ENCODE measurements at places on chromosomes 13 and 19.

- DNase-seq = no peak
Observed at GRCh38 chr13:53050151-53050550, 21.5 kb downstream of the OLFM4 start.

DNA sequence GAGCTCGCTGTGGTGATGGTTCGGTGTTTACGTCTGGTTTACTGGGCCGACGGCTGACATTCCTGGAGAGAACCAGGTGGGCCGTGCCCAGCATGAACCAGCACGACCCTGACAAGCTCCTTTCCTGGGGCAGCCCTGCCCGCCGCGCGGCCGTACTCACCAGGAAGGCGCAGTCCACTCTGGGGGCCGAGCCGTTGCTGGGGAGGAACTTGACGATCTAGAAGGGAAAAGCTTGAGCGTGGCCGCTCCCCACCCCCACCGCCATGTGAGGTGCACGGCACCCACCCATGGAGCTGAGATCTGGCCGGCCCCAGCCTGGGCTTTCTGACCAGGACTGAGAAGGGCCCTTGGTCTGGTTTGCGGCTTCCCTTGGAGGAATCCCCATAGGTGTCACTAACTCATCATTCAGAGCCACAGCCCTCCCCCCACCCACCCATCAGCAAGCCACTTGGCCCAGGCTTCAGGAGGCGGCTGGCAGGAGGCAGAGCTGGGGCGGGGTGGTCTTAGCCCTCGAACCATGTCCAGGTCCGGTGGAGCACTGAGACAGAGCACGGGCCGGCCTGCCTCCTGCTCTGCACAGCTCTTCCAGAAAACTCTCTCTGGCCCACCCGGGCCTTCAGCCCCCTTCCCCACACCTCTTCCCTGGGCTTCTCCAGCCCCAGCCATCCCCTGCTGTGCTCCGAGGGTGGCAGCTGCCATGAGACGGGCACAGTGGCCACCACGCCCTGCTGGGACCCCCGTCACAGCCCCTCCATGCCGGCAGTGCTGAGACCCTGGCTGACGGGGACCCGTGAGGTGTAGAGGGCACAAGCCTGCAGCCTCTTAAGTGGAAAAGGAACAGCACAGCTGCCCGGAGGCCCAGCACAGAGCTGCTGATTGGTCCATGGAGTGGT, 6.2 kb downstream of the ATP4B start:
- no peak for DNase-seq

- DNase-seq = no peak
Observed at GRCh38 chr13:42524487-42525034, 49.4 kb upstream of the TNFSF11 start.

- DNase-seq = no peak
Observed at GRCh38 chr13:30736461-30737320, 1.3 kb downstream of the ALOX5AP start.

DNA sequence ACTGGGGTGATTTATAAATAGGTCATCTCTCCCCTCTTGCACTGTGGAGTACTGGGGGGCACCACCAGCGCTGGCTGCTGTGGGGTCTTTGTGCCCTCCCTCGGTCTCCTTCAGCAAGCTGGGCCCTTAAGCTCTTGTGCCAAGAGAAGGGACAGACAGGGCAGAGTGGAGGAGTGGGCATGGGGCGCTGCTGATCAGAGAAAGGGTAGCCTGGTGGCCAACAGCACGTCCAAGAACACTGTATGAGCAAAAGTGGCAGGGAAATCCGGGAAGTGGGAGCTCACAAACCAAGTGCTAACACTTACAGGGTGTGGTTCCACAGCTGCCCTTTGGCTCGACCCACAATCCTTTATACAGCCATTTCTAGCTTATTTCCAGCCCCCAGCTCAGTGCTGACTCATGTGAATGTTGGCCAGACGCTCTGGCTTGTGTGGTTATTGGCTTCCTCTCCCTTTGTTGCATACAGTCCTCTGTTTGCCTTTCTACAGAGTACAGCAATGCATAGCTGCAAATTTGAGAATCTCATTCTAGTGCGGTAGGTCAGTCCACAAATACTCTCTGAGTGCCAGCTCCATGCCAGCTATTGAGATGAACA, 298.8 kb downstream of the SHISA2 start:
- peak; percentile 26 for DNase-seq

- DNase-seq = no peak
Observed at GRCh38 chr13:69108486-69108885, 999.1 kb upstream of the ATXN8OS start.

GRCh38 chr13:73162912-73163911, 104.4 kb downstream of the KLF5 start:
- no peak for DNase-seq

DNA sequence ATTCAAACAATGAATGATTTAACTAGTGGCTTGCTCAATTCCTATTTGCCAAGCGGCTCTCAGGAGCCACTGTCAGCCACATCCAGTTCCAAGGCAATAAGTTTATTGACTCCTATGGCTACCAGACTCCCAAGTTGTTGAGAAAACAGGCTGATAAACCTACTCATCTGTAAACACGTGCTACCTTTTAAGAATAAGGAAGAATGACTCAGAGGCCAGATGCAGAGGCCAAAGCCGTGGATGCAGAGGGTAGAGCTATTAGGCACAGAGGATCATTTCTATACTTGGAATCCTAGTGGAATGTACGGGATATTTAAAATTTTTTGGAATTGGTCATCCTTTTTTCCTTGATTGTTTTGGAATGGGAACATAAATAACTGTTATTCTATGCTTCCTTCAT, 1921.1 kb downstream of the OLFM4 start:
- no peak for DNase-seq

DNA sequence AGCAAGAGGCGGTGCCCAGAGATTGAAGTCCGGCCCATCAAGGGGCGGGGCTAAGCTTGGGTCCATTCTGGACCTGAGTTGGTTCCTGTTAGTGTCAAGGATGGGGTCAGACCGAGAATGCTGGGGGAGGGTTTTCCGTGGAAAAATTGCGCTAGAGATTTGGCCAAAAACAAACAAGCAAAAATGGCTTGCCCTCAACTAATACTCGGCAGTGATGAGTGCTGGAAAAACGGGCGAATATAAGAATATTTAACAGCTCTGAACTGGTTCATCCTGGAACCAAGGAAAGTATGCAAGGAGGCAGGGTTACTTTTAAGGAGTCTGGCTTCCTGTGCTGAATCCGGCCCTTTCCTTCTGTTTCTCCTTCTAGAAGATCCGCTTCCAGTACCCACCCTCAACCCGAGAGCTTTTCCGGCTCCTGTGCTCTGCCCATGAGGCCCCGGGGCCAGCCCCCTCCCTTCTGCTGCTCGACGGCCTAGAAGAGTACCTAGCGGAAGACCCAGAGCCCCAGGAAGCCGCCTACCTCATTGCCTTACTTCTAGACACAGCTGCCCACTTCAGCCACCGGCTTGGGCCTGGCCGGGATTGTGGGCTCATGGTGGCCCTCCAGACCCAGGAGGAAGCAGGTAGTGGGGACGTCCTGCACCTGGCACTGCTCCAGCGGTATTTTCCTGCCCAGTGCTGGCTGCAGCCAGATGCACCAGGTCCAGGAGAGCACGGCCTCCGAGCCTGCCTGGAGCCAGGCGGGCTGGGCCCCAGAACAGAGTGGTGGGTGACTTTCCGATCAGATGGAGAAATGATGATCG, 880 bp downstream of the SWSAP1 start:
- no peak for DNase-seq

GRCh38 chr13:24036115-24036514, 124.4 kb upstream of the SPATA13 start:
- no peak for DNase-seq

GRCh38 chr13:109010912-109011311, 381.5 kb downstream of the MYO16 start:
- DNase-seq = no peak

- peak; percentile 24 for DNase-seq
Observed at GRCh38 chr13:48273346-48273745, 30.2 kb upstream of the RB1 start.

- DNase-seq = peak; percentile 61
Observed at GRCh38 chr19:28468701-28469459, 744.1 kb downstream of the UQCRFS1 start.

GRCh38 chr19:30626626-30626966, 254.4 kb downstream of the ZNF536 start:
- DNase-seq = no peak

DNA sequence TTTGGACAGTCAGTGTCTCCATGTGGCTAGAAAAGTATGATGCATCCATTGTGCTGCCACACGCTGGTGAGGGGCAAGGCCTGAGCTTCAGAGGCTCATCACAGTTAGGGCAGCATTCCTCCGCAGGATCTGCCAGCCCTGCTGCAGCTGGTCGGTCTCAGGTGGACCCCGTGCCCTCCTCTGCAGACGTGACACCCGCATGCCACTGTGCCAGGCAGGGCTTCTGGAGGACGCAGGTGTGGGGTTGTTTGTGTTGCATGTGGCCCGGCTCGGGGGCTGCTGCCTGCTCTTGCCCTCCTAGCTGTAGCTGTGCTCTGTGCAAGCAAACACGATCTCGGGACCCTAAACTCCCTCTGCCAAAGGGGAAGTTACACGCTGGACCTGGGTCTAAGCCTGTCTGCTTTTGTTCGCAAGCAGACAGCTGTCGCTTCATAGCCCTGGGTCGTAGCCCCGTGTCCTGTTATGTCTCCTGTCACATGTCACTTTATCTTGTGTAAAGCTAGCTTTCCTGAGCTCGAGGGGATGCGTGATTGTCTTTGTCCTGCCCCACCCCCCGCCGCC, 45.3 kb downstream of the SLC7A9 start:
- DNase-seq = no peak

DNA sequence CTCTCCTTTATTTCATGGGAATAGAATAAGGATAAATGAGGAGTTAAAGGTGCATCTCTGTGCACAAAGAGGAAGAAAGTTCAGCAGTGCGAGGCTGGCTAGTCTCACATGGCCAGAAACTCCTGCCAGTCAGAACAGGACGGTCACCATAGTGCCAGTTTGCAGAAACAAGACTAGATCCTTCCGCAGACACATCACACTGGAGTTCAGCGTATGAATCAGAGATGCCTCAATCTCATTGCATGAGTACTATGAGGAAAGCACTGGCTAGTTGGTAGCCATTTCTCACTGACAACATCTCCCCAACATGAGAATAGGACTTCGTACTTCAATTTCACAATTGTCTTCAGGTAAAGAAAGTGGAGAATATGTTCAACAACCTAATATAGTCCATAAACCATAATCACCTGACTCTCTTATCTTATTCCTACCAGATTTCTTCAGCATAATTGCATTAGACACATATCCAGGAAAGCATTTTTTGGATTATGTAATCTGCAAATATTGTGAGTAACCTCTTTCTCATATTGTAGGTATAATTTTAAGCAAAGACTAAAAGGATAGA, 34.9 kb downstream of the RXFP2 start:
- no peak for DNase-seq

DNA sequence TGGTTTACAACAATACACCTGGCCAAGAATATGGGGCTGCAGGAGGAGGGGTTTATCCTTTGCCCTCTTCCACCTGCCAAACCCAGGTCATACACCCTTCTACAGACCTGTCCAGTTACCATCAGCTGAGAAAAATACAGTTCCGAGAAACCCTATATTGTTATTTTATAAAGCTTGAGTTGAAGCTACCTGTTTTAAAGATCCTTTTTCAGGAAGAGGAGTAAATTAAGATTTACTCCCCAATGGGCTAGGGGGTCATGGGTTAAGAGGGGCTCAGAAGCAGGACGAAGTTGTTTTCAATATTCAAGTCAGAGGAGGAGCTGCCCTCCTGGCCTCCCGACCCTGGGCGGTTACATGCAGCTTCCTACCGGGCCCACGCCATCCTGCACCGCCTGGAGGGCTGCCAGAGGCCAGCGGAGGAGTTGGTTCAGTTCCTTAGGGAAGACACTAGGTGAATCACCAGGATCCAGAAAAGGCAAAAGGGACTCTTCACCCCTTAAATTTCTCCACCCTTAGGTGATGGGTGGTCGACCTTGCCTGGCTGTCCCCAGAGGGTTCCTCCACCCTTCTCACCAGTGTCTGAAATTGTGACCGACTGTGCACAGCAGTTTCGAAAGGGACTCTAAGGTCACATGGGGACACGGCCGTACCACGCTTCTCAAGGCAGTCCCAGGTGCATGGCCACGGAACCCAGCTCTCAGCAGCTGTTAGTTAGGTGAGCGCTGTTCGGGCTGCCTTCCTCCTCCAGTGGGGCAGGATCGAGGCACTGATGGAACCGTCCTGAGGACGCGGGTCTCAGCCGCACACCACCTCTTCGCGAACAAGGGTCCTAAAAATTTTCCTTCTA, 1.2 kb downstream of the GJB2 start:
- DNase-seq = no peak

DNA sequence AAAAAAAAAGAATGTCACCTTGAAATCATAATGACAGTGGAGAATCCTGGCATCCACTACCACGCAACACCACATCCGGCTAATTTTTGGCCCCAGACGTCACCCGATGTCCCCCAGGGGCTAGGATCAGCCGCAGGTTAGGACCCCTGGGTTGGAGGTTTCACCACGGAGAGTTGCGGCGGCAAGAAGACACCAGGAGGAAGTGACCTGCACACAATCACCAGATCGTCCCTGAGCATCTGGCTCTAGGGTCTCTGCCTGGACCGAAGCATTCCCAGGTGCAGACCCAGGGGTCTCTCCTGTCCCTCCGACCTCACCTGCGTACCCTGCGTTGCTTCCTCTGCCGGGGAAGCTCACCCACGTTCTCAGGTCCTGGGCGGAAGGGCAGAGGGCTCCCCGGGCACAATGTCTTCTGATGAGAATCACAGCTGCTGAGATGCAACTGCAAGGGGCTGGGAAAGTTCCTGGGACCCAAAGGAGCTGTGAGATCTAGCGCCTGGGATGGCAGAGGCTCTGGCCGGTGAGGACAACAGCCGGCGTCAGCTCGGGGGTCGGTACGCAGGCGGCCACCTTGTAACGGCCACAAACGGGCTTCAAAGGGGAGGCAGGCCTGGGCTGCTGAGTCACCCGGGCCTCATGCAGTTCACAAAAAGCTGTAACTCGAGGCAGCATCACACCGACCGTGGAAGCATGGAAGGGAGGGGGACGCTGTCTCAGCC, 111.2 kb downstream of the GADD45B start:
- no peak for DNase-seq
